ENCODE measurements at places on chromosomes 7 and 10.

- no peak for DNase-seq
Measured at GRCh38 chr10:114548662-114549061, 109.4 kb downstream of the ABLIM1 start.

GRCh38 chr10:132448248-132448731 is 51.3 kb downstream of the PWWP2B start:
- no peak for DNase-seq

- no peak for DNase-seq
Measured at GRCh38 chr7:101271021-101271420, 26.1 kb upstream of the FIS1 start.

GRCh38 chr10:58262766-58263165 is 4.9 kb downstream of the IPMK start:
- DNase-seq, result no peak

DNA sequence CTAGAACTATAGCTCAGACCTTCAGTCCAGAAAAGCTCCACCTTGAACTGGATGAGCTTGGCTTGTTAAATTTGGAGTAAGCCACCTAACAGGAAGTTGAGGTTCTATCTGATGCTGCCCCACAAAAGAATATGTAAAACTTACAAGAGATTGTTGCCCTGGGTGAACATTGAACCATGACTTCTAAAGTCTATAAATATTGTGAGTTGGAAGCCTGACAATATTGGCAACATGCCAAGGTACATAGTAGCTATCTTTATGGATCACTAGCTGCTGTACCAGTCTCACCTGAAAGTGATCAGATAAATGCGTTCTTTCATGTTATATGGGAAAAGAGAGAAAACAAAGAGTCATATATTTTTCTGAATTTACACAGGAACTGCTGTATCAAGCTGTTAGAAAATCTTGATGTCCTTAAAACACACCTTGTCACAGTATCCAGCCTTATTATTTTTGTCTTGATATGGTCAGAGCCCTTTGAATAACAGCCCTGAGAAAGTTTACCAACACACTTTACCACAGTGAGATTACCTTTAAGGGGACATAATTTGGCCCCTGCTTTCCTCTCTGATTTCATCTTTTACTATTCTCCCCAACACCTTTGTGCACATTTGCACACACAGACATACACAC is 92.0 kb downstream of the LSMEM1 start:
- DNase-seq, result no peak

DNA sequence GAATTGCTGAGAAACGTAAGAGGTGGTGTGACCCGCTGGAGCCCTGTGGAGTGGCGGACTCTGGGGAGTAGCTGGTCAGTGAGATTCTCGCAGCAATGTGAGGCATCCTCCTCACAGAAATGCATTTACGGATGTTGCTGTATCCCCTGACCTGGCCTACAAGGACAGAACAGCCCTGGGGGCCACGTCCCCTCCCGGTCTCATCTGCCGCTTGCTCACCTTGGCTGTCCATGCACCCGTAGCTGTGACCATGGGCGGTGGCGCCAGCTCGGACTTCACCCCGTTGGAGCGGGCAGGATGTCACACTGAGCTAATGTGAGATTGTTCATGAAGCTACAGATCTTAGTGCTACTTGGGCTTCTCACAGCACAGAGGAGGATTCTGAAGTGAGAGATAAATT is 193.8 kb downstream of the EBF3 start:
- no peak for DNase-seq

GRCh38 chr10:117497736-117498135 is 44.8 kb upstream of the EMX2 start:
- no peak for DNase-seq

- no peak for DNase-seq
Measured at GRCh38 chr7:112869111-112869774, 79.0 kb upstream of the TMEM168 start.

- no peak for DNase-seq
Measured at GRCh38 chr7:102266541-102266940, 20.1 kb upstream of the SH2B2 start.

- DNase-seq, result no peak
Measured at GRCh38 chr7:134427896-134428295, 31.0 kb downstream of the AKR1B1 start.

DNA sequence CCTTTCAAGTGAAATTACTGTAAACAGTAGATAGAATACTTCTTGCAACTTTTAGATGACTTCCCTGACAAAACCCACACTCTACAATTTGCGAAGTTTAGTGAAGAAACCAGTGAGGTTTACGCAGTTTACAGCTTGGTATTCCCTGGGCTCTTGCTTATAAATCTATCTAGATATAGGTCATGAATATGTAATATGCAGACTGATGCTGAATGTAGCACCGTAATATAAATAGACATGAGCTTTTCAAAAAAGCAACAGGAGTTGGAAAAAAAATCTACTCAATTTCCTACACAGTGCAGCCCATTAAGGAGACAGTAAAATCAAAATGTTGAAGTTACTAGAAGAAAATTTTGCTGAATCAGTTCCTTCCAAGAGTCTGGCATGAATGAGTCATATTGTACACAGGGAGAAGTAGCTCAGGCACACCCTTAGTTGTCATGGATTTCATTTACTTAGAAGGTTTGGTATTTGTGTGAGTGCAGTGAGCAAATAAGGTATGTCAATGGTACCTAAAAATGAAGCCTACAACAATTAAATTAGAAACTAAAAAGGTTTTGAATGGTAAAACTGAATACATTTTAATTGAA is 67.7 kb upstream of the NEUROD6 start:
- no peak for DNase-seq

DNA sequence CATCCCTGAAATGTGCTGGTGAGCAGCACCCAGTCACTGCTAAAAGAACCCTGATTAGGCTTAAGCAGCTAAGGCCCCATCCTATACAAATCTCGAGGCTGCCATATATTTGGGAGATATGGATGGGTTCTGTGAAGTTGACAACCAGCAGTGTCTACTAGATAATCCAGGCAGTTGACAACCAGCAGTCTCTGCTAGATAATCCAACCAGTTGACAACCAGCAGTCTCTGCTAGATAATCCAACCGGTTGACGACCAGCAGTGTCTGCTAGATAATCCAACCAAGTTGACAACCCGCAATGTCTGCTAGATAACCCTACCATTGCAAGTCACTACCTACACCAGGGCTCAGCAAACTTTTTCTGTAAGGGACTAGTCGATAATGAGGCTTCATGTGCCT is 58.3 kb upstream of the KDM7A start:
- no peak for DNase-seq

GRCh38 chr10:70363971-70364771 is 18.3 kb downstream of the LRRC20 start:
- no peak for DNase-seq

DNA sequence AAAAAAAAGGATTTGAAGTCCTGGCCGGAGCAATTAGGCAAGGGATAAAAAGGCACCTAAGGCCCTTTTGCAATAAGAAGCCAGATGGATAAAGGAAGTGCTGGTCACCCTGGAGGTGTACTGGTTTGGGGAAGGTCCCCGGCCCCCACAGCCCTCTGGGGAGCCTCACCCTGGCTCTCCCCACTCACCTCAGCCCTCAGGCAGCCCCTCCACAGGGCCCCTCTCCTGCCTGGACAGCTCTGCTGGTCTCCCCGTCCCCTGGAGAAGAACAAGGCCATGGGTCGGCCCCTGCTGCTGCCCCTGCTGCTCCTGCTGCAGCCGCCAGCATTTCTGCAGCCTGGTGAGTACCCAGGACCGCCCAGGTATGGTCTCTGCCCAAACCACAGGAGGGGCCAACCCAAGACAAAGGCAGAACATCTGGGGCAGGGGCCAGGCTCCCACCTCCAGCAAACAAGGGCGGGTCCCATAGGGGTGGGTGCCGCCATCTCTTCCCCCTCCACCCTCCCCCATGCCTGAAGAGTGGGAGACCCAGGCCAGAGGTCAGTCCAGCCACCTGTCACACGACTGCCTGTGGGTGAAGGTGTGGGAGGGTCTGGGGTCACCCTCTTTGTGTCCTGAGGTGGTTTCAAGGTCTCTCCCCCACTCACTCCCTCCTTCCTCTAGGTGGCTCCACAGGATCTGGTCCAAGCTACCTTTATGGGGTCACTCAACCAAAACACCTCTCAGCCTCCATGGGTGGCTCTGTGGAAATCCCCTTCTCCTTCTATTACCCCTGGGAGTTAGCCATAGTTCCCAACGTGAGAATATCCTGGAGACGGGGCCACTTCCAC is at the start of gene PILRB:
Gene PILRB (plus strand): TSS at position 91 of the 830 bp plus-strand sequence. CDS start 186 bp downstream, at position 277.
- DNase-seq, result no peak

GRCh38 chr10:89160339-89160738 is 46.8 kb downstream of the CH25H start:
- DNase-seq, result no peak

DNA sequence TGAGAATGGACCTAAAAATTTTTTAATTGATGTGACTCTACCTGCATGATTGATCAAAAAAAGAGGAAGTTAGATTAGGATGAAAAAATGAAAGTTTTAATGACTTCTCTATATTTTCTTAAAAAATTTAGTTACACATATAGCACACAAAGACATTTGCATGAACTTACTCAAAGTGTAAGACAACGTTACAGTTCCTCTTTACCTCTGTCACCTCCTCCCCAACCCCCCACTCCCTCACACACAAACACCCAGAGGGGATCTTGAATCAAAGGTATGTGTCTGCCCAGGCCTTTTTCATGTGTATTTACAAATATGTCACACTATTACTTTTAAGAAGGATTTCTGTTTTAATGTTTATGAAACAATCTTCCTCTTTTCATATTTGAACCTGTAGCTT is 20.6 kb upstream of the CDCA7L start:
- DNase-seq, result no peak

DNA sequence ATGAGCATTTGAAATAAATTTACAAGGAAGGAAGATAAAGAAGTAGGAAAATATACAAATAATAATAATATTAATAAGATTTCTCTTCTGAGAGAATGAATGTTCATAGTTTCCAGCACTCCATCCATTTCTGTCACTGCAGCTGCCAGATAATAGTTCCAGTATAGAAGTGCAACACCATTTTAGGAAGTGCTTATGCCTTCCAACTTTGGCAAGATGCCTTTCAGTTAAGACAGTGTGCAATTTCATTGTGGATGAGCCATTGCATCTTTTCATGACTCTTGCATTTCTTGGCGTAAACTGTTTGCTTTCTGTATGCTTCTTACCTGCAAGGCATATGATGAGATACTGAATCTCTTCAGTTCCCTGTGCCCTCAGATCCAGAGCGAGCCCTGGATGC is 185.0 kb downstream of the PDE1C start:
- no peak for DNase-seq

Data from D721Med (cell line).